Stimulated activated CD8-positive, alpha-beta memory T cell treated with anti-CD3 and anti-CD28 coated beads, Interleukin-12 subunit alpha, Interleukin-12 subunit beta, amount 100 ng/mL, for 1 hour (primary cell): ENCODE measurements at places on chromosomes 7 and 10.

DNA sequence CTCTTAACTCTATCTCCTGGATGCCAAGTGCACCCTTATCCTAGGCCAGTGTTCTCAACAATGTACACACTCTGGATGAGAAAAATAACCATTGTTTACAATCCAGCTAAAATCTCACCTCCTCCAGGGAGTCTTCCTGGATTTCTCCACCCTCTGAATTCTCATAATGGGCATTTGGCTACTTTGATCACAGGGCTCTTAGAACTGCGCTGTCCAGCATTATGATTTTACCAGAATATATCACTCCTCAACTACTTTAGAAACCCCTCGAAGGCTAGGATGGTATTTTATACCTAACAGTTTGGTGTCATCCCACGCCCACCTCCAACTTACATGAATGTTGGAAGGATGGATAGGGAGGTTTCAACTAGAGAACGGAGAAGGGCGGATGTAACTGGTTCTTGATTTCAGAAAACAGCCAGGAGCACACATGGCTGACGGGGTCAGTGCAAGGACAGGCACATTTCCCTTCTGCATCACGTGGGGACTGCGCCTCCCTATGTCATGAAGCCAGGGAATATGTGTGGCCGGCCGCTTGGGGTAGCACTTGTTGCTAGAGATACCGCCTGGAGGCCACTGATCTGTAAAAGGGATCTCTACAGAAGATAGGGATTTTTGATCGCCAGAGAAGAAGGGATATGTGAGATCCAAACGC, 1.2 kb upstream of the ATP6V0E2 start:
- no peak for DNase-seq

DNA sequence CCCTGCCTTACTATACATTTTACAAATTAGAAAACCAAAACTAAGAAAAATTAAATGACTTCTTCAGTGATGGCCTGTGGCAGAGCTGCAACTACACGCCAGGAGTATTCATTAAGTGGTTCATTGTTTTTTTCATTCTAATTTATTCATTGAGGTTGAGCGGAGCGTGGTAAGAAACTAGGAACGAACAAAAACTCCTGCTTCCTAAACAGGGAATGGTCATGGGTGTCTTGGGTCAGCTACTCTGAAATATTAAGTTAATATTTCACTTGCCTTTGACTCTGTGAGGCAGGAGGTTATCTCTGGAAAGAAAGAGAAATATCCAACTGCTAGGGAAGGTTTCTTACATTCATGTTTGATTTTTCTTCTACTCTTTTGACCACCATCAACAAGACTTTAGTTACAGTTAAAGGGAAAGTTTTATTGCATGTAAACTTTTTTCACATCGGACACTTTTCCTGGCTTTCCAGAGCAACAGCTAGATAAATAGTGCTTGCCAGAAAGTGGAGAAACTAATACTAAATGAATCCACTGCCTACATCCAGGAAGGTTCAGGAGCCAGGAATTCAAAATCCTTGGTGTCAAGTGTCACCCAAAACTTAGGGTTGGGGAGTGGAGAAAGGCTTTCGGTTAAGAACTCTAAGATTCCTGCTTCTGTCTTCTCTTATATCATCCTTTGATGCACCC, 896 bp upstream of the GNG11 start:
- DNase-seq = no peak

GRCh38 chr10:124606822-124607221, 137.4 kb downstream of the FAM53B start:
- no peak for DNase-seq

GRCh38 chr10:26780793-26781601, 79.8 kb downstream of the ABI1 start:
- DNase-seq = no peak

- DNase-seq = no peak
These were observed 30.0 kb upstream of the EIF5AL1 start for GRCh38 chr10:79482304-79482703.

GRCh38 chr7:150876817-150877526, 24.7 kb downstream of the AOC1 start:
- no peak for DNase-seq

DNA sequence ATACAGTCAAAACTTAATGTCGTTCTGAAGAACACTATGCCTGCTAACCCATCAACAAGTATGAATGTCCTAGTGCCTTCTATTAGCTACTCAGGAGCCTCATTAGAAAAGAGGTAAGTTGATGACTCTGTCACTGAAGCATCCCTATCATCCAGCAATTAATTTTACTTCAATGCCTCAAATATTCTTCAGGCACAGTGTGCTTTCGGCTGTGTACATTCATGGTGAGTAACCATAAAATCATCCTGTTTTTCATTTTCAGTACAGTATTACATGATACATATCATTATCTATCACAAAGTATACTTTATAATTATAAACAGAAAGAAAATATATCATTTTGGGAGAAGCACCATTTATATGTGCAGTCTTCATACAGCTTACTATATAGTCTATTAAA, 495.5 kb upstream of the ZWINT start:
- no peak for DNase-seq
